ENCODE measurements at places on chromosomes 2 and 18.

- peak; percentile 13 for DNase-seq
These were observed 97.9 kb upstream of the SERTAD2 start for GRCh38 chr2:64751286-64752260.

- no peak for DNase-seq
These were observed 135.0 kb downstream of the SMAD2 start for GRCh38 chr18:47795434-47795814.

GRCh38 chr2:160321006-160321405, 120.9 kb upstream of the ITGB6 start:
- no peak for DNase-seq

DNA sequence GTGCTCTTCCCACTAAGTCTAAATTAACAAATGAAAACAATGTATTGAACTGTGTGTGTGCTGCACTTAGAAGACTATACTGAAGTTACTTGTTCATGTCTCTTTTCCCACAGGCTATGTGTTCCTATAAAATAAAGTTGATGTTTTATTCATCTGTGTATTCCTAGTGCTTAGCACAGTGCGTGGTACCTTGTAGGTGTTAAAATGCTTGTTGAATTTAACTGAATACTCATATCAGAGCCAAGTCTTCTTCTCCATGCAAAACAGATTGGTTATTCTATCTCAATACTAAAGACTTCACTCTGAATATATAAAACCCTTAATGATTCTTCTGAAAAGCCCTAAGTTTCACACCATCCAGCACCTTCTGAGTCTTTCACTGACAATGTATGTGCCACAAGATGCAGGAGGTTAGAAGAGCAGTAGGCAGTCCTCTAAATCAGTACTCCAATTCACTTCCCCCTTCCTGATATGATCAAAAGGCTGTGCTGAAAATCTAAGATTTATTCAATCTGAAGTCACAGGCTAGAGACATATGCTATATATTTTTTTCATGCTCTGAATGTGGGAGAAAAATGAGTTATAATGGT, 231.7 kb upstream of the CCDC150 start:
- DNase-seq: no peak

- DNase-seq: no peak
These were observed 60.5 kb upstream of the TFPI start for GRCh38 chr2:187614756-187615155.

GRCh38 chr2:218180467-218181114, 13.8 kb upstream of the CXCR1 start:
- DNase-seq: no peak

DNA sequence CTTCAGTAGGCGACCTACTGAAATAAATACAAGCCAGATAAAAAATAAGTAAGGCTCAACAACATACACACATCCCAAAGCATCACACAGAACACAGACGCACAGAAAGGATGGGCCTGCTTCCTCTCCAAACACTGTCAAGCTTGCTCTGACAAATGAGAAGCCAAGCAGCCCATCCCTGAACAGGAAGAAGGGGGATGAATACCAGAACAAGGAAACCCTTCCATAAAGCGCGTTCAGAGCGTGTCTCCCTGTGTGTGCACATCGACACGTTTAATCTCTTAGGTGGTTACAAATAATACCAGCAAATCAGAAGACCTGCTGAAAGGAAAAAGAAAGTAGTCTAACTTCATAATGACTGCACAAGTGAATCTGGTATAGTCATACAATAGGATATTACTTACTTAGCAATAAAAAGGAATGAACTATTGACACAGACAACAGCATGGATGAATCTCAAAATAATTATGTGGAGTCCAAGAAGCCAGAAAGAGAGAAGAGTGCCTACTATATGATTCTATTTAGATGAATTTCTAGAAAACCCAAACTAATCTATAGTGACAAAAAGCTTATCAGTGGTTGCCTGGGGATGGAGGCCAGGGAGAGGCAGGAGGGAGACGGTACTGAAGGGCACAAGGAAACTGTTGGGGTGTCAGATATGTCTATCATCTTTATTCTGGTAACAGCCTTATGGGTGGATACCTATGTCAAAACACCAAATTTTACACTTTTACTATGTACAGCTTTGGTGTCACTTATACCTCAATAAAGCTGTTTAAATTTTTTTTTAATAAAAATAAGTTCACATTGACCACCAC, 26.8 kb downstream of the MBOAT2 start:
- no peak for DNase-seq

- no peak for DNase-seq
These were observed 275.3 kb downstream of the KCNS3 start for GRCh38 chr2:18153741-18154140.

DNA sequence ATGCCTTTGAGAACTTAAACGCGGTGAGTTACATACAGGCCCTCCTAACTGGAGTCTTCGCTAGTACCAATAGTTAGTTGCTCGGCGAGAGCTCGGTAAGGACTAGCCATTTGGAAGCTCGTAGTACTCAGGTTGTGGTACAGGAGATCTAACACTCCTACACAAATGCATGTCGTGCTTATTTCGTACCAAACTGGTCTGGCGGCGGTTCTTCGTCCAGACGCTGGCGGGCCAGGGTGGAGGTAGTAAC, 346 bp upstream of the VRK2 start:
- DNase-seq: no peak

DNA sequence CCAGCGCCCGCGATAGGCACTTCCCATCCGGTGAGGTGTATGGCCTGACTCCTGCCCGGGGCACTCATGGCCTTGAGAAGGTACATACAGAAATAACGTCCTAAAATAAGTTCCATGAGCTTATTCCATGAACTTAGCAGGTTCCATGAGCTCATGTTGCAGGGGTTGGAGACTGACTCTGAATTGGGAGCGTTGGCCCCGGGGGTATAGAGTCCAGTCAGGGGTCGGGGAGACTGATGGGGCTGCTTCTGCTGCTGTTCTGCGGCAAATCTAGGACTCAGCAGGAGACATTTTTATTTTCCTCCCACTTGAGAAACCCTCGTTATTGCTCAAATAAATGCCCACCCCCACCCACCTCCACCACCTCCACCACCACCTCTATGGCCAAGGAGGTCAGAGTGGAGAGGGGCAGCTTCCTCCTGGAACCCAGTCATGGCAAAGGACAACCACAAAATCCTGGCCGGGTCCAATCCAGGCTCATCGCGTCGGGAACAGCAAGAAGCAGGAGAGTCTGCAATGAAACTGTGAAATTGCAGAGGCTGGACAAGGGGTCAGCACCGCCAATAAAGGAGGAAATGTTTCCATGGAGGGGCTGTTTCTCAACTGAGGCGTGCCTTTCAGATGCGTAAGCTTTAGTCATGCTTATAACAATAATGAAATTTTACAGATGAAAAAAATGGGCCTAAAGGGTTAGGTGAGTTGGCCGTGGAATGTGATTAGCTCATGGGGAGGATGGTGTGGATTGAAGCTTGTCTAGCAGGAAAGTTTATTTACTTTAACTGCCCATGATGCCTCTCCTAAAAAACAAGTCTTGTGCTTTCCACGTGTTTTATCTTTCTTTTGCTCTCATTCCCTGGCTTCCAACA, 136.6 kb upstream of the ALKAL2 start:
- DNase-seq: no peak

DNA sequence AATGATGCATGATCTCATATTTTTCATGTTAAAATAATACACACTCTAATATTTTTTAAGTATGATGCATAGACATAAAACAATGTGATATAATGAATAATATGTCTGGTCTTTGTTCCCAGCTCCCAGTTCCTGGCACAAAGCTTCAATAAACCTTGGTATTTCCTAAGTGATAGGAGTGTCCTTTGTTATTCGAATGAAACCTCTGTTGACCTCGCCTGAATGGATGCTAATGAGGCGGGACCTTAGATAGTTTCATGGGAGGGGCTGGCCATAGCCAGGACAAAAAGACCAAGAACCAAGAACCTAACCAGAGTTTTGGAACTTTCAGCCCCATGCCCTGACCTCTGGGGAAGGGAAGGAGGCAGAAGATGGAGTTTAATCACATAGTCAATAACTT, 257.7 kb upstream of the COPS8 start:
- no peak for DNase-seq

GRCh38 chr18:59577386-59577655, 119.9 kb downstream of the CCBE1 start:
- no peak for DNase-seq

DNA sequence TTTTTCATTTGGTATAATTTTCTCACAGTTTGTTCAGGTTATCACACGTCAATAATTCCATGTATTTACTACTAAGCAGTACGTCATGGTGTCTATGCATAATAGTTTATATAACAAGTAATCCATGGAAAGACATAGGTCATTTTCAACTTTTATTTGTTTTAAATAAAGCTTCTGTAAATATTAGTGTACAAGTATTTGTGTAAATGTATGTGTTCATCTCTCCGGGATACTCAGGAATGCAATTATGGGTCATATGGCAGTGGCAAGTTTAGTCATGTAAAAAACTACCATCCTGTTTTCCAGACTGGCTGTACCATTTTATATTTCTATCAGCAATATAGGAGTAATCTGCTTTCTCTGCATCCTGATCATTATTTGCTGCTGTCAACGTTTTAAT, 231.1 kb upstream of the ZNF804A start:
- no peak for DNase-seq

DNA sequence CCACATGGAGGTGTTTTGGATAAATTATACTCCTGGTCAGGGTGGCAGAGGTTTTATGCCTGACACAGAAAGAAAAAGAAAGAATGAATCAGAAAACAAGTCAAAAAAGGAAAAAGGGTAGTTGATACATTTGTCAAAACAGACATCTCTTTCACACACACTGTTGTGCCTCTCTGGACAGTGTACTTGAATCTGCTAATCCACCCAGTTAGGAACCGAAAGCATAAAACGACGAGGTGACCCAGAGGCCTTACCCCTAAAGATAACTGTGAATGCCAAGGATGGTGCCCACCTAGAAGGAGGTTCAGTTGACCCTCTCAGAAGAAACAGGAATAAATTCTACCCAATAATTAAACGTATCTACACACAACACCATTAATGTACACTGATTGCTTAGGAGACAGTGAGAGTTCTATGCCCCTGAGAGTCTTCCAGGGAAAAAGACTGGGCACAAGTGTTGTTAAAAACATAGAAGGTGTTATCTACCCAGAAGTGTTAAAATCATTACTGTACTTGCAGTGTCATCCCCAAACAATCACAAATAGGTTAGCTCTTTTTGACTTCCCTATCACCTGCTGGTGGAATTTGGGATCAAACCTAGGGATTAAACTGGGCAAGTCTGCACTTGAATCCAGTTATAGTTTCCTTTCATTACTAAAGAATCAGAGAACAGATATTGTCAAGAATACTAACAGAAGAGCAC, 123.2 kb upstream of the DNAJC10 start:
- no peak for DNase-seq

GRCh38 chr18:52190195-52190594, 149.8 kb upstream of the DCC start:
- DNase-seq: no peak

DNA sequence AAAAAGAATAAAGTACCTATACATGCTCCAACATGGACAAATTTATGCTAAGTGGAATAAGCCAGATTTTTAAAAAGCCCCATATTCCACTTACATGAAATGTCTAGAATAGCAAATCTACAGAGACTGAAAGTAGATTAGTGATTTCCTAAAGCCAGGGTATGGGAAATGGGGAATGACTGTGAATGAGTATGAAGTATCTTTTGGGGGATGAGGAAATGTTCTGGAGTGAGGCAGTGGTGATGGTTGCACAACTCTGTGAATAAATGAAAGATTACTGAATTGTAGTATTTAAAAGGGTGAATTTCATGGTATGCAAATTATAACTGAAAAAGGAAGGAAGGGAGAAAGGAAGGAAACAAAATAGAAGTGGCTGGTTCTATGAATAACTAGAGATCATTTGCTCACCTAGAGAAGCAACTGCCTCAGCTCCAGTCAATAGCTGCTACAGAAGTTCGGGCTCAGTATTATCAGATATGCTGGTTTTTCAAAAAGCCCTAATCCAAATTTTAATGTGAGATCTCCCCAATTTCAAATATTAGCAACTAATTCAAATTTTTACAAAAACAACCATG, 39.3 kb downstream of the MAP3K2 start:
- no peak for DNase-seq

GRCh38 chr2:47842846-47843245, 59.9 kb downstream of the MSH6 start:
- DNase-seq: no peak

DNA sequence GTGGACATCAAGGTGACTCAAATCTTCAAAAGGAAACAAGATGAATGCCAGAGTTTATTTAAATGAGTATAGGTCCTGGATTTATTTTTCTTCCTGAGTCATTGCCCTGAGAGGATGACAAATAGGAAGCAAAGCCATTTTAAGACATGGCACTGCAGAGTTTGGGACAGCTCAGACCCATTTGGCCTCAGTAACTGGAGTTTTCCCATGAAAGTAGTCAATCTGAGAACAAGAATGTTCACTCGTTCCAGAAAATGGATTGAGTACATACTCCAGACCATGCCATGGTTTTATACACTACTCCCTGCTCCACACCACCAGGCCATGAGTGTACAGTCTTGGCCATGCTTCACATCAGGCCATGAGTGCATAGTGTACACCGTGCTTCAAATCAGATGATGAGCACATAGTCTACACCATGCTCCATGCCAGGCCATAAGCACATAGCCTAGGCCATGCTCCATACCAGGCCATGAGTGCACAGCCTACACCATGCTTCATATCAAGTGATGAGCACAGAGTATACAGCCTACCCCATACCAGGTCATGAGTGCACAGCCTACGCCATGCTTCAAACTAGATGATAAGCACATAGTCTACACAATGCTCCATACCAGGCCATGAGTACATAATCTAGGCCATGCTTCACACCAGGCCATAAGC, 202.4 kb downstream of the FBXO15 start:
- DNase-seq: no peak

GRCh38 chr2:35864141-35864540, 491.4 kb upstream of the CRIM1 start:
- DNase-seq: no peak

- no peak for DNase-seq
These were observed 127.1 kb downstream of the SETBP1 start for GRCh38 chr18:44807766-44808165.

DNA sequence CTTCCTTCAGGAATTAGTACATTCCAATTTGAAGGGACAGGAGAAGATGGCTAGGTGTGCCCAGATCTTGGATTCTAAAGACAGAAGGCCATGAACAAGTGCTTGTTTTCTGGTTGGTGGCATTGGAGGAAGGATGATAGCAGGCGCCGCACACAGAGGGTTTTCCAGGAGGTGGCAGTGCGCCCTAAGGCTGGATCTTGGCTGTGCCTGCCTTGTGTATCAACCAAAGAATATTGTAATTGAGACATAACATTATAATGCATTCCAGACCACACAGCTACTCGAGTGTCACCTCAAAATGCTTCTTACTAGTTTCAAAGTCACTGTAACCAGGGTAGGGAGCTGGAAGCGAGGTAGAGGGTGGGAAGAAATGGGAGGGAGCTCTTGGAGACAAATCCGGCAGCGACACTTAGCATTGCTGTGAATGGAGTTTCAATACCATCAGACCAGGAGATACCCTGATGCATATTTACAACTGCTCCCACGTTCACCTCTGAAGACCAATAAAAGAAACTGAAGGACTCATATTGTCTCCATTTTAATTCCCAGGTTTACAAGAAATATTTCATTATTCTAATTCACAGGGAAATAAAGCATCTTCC, 42.5 kb downstream of the CPO start:
- DNase-seq: peak; percentile 18

All from T-helper 9 cell (primary cell).